ENCODE measurements at places on chromosomes 5 and 9. TPM values are rescaled to one million over a fixed set of nuclear protein-coding genes. Genes with fewer than 3 reads are reported as not detected.

Gene F2RL2
- total RNA-seq = 0.13 TPM

DNA sequence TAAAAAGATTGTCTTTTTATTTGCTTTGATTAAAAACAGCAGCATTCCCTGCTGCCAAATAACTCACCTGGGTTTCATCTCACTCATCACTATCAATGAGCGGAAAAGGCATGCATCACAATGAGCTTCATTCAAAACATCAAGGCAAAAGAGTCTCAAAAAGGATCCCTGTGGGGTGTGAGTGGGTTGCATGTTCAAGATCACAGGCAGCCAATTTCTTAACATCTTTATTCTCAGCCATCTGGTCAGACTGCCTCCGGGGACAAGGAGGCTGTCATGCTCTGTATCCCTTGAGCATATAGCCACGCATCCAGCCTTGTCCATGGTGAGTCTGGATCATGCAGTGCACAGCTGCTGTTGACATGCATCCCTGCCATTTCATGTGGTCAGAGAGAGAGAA is 117.1 kb downstream of the ICE1 start:
- DNase-seq = no peak

Gene C5
- 1.6 TPM for total RNA-seq

- no peak for DNase-seq
Observed at GRCh38 chr9:6007770-6008168, 7.7 kb downstream of the RANBP6 start.

DNA sequence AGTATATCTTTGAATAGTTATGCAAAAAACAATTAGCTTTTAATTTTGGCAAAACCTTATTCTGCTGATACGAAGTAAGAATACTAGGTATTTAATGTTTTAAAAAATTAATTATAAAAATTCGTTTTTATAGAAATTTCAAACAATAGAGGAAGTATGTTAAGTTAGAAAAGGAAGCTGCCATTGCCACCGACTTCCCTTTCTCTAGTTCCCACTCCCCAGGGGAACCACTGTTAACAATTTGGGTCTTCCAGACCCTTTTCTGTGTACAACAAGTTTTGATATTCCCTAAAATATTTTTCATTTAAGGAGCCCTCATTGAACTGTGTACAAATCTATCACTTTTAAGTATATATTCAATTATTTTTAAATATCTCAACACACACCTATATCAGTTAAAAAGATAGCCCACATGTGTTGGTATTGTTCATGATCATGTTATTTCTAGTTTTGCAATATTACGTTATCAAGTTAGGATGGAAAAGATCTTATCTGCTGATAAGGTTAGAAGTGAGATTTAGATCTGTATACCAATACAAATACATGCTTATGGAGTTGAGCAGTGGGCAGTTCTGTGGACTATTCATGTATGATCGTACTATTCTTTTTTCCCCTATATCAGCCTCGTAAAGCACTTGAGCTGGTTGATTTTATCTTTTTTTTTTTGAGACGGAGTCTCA is 25.9 kb downstream of the NDFIP1 start:
- DNase-seq = no peak

GRCh38 chr5:75331-76320 is 16.3 kb upstream of the PLEKHG4B start:
- no peak for DNase-seq

DNA sequence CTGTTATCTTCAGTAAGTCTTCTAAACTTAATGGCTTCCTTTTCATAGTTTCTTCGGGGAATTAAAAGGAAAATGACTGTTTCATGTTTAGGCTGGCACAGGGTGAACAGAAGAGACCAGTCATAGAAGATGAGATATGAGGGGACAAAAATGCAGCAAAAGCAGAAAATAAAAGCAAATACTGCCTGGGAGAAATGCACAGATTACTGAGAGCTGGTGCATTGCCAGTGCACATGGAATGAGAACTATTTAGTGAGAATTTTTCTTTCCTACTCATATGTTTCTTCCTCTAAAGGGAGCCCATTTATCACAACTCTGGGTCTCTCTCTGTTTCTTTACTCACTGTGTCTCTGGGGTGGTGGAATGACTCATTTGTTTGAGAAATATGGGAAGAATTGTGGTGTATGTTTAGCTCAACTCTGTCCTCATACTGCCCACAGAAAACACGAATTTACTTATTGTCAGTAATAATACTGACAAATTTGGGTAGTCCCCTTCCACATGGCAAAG is 25.9 kb upstream of the ANKRD55 start:
- DNase-seq = no peak

Gene SCGB3A1
- not detected for total RNA-seq

- no peak for DNase-seq
Observed at GRCh38 chr9:134412298-134412711, 86.0 kb downstream of the RXRA start.

GRCh38 chr5:150172556-150172955 is 6.0 kb downstream of the CDX1 start:
- DNase-seq = no peak

- DNase-seq = no peak
Observed at GRCh38 chr5:80302636-80303035, 17.2 kb upstream of the SPZ1 start.

DNA sequence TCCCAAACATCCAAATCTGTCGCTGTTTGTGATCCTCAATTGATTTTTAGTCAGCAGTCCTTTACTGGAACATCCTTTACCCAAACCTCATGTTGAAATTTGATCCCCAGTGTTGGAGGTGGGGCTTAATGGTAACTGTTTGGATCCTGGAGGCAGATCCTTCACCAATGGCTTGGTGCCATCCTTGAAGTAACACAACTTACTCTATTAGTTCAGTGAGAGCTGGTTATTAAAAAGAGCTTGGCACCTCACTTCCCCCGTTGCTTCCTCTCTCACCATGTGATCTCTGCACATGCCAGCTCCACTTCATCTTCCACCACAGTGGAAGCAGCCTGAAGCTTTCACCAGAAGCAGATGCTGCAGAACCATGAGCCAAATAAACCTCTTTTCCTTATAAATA is 40.3 kb downstream of the DNAJB5 start:
- no peak for DNase-seq

- DNase-seq = no peak
Observed at GRCh38 chr9:9912459-9912858, 700.3 kb downstream of the PTPRD start.

DNA sequence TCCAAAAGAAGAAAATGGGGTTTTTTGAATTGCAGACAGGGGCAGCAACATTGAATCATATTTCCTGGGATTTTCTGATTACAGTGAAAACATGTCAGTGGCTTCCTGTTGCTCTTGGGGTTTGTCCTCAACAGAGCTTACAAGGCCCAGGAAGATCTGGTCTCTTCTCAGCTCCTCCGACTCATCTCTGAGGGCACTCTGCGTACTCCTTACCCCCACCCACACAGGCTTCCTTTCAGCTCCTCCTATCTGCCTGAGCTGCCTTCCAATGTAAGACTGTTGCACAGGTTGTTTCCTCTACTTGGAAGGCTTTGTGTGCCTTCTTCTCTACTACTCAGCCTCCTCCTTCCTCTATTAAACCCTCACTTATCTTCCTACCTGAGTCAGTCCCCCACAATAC is 245.1 kb upstream of the MEF2C start:
- DNase-seq = no peak

- DNase-seq = no peak
Observed at GRCh38 chr9:89471390-89471789, 26.5 kb downstream of the SEMA4D start.

Gene HAVCR2
- total RNA-seq = not detected

Gene CCDC192
- not detected for total RNA-seq

- no peak for DNase-seq
Observed at GRCh38 chr5:35103637-35104299, 56.0 kb upstream of the AGXT2 start.

- DNase-seq = no peak
Observed at GRCh38 chr9:129027685-129028191, 393 bp downstream of the SH3GLB2 start.

- no peak for DNase-seq
Observed at GRCh38 chr5:149614034-149614907, 33.0 kb downstream of the ARHGEF37 start.

Gene RASGRF2
- total RNA-seq = 4.7 TPM

Gene PCDHGC3
- 54.1 TPM for total RNA-seq

Gene ADRB2
- 1.0 TPM for total RNA-seq

Gene CHMP5
- total RNA-seq = 74.5 TPM

DNA sequence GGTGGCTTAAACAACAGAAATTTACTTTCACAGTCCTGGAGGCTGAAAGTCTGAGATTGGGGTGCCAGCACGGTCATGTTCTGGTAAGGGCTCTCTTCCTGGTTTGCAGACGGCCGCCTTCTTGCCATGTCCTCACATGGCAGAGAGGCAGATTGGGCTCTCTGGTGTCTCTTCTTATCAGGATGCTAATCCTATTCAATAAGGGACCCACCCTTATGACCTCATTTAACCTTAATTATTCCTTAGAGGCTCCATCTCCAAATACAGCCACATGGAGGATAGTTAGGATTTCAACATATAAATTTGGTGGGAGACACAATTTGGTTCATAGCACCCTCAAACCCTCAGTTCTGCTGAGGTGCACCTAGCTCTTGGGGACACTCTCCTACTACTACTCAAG is 180.4 kb downstream of the DAB2IP start:
- DNase-seq = no peak

- no peak for DNase-seq
Observed at GRCh38 chr5:68053202-68053601, 162.4 kb upstream of the PIK3R1 start.

Gene SPINK1
- 3.0 TPM for total RNA-seq

- DNase-seq = no peak
Observed at GRCh38 chr5:149999359-149999758, 1.1 kb downstream of the TIGD6 start.

Gene EFNA5
- total RNA-seq = 30.5 TPM

Gene ISL1
- 0.36 TPM for total RNA-seq

- no peak for DNase-seq
Observed at GRCh38 chr5:97022898-97023297, 87.0 kb downstream of the LNPEP start.

Gene INSL6
- not detected for total RNA-seq
